Thoracic aorta (tissue), 2 donors: ENCODE measurements at places on chromosomes 4 and X.

GRCh38 chrX:10479508-10479907 is 140.9 kb downstream of the MID1 start:
- H3K4me3 ChIP-seq: no peak overlapping the region
- H3K27me3 ChIP-seq: no peaks in the 10 kb centered on the region
- H3K36me3 ChIP-seq: no peaks in the 10 kb centered on the region
- H3K27ac ChIP-seq: no peak overlapping the region
- DNase-seq: no peak

DNA sequence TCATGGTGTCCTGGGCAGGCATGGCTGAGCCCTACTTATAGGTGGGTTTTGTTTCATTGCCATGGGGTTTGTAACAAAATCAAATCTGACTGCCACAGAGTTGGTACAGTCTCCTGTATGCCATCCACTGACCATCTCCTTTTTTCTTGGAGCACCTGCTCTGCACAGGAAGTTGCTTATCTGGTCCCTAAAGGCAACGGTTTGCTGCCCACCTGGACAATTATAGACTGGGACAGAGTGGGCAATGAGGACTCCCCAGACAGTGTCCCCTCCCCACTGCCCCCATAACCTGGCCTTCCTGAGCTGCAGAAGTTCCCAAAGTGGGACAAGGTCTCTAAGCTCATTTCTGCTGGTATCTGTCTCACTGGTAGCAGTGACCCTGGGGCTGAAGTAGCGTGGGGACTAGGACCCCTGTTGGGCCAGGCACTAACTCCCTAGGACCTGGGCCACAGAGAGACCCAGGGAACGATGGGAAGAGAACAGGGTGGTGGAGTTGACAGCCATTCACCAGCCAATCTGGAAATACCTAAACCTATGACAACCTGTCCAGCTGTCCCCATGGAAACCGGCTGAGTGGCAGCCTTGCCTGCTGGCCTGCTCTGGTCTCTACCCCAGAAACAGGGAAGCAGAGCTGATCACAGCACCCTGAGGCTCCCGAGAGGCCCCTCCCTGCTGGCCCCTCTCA is 64.7 kb downstream of the WFS1 start:
- H3K27me3 ChIP-seq: no peaks in the 10 kb centered on the region
- no peaks in the 10 kb centered on the region for H3K4me1 ChIP-seq
- H3K36me3 ChIP-seq: no peaks in the 10 kb centered on the region
- no peak overlapping the region for H3K4me3 ChIP-seq

DNA sequence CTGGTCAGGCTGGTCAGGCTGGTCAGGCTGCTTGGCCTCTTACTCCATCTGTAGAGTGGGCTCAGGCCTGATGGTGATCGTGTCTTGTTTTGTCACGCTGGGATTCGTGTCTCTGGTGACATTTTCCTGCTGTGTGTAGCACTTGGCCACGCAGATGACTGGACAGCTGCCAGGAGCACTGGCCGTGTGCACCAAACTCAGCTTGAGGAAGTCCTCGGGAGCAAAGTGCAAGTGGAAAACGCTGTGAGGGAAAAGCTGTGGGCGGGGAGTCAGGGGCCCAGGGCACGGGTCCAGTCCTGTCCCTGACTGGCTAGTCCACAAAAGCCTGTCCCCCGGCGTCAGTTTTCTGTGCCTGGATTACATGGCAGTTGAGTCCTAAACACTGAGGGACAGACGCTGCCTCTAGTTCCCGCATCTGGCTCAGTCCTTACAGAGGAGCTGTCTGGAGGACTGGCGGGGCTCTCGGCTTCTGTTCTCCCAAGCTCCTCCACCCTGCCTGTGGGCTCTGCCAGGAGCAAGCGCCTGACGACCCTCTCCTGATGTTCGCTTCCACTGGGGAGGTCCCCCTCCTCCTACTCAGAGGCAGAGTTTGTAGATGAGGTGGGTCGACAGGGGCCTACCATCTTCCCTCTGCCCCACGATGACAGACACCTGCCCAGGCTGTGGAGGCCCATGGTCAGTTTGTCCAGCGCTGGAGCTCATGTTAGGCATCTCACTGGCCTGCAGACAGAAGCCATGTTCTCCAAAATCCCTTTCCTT is 35.9 kb upstream of the GRPEL1 start:
- peak overlapping the region; percentile 82 for H3K4me3 ChIP-seq
- peak overlapping the region; percentile 78 for H3K27ac ChIP-seq
- no peaks in the 10 kb centered on the region for H3K36me3 ChIP-seq
- no peaks in the 10 kb centered on the region for H3K27me3 ChIP-seq
- H3K4me1 ChIP-seq: peaks cover 21% of the 10 kb centered on the region

DNA sequence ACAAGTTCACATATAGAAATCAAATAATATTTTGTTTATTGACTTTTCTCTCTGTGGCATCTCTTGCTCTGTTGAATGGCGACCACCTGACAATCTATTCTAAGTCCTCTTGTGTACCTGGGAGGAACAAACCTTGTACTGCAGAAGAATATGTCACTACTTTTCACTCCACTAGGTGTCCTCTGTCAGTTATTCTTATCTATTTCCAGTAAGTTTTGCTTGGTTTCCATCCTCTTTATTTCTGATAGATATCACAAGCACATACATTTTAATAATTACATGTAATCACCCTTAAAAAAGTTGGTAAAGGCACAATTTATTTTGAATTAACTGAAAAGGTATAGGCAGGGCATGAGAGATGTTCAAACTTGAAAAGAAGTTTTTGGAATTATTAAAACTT is 238.4 kb downstream of the SNCA start:
- no peak overlapping the region for H3K4me3 ChIP-seq
- H3K36me3 ChIP-seq: no peaks in the 10 kb centered on the region
- no peaks in the 10 kb centered on the region for H3K27me3 ChIP-seq
- no peak for DNase-seq

DNA sequence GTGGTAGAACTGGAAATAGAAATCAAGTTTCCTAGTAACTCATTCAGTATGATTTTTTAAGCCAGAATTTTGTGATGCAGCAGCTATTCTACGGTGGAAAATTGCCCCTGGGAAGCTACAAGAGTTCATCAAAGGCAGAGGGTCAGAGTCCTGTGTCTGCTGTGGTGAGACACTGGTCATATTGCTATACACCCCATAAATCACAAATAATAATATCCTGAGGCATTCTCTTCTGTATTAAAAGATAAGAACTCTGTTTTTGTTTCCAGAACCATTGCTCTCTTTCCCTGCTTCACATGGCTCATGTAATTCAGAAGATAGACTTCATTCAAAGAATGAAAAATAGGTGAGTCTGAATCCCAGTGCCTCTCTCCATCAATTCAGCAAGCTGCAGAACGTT is 188.8 kb upstream of the NOCT start:
- no peaks in the 10 kb centered on the region for H3K27me3 ChIP-seq
- no peak overlapping the region for H3K4me3 ChIP-seq
- no peak for DNase-seq
- H3K36me3 ChIP-seq: no peaks in the 10 kb centered on the region
- no peak overlapping the region for H3K27ac ChIP-seq

GRCh38 chr4:65437102-65437501 is 233.2 kb downstream of the EPHA5 start:
- no peak overlapping the region for H3K27ac ChIP-seq
- H3K4me1 ChIP-seq: no peaks in the 10 kb centered on the region
- H3K27me3 ChIP-seq: no peaks in the 10 kb centered on the region
- no peak overlapping the region for H3K4me3 ChIP-seq
- no peak for DNase-seq

DNA sequence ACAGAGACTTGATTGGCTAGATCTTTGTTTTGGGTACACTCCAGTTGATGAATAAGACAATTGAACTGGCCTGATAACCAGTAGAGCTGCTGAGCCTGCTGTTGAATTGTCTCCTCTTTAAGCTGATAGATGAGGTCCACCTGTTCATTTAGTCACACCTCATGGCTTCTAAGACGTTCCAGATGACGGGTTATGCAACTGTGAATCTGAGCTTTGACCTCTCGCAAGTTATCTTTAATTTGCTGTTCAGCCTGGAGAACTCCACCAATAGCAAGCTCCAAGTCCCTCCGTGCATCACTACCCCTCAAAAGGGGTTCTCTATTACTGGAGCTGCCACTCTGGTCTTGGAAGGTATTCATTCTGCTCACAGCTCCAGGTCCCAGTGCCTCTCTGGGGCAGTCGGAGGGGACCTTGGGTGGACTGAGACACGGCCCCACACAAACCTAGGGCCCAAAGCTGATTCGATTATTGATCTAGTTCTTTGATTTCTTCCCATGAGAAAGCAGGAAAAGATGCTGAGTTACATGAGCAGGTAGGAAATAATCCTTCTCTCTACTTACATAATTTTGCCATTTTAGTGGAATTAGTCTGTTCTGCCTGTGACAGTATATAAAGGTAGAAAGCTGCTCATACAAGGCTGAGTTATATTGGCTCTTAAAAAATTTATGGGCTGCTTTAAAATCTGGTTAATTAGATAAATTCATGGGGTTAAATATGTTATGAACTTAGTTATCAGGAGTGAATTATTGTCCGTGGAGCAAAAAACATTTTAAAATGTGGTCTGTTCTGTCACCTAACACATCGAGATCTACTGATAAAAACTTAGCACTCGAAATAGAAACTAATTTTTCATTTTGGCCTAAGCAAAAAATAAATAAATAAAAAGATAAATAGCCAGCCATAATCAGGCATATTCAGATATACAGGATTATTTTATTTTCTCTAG is 6.8 kb downstream of the MMAA start:
- H3K4me3 ChIP-seq: no peak overlapping the region
- H3K27ac ChIP-seq: no peak overlapping the region
- H3K27me3 ChIP-seq: no peaks in the 10 kb centered on the region
- no peaks in the 10 kb centered on the region for H3K36me3 ChIP-seq
- DNase-seq: no peak

GRCh38 chr4:146521541-146522097 is at the start of gene SLC10A7:
Gene SLC10A7, minus strand, starts transcription at chr4:146521940. Its CDS starts 223 bp downstream, at chr4:146521717.
- H3K36me3 ChIP-seq: no peaks in the 10 kb centered on the region
- peak within 1 kb of the TSS; percentile 77 for H3K27ac ChIP-seq
- H3K4me1 ChIP-seq: peaks cover 20% of the 10 kb centered on the region
- no peak for DNase-seq

- no peaks in the 10 kb centered on the region for H3K36me3 ChIP-seq
- no peak overlapping the region for H3K27ac ChIP-seq
- H3K4me3 ChIP-seq: no peak overlapping the region
- H3K27me3 ChIP-seq: no peaks in the 10 kb centered on the region
Observed at GRCh38 chr4:141158219-141158618, 24.9 kb upstream of the RNF150 start.

GRCh38 chr4:147981305-147981704 is 249.4 kb downstream of the ARHGAP10 start:
- H3K27ac ChIP-seq: no peak overlapping the region
- no peak for DNase-seq
- H3K36me3 ChIP-seq: no peaks in the 10 kb centered on the region
- H3K27me3 ChIP-seq: no peaks in the 10 kb centered on the region
- H3K4me3 ChIP-seq: no peak overlapping the region
- H3K4me1 ChIP-seq: peaks cover 19% of the 10 kb centered on the region

- peaks cover 3% of the 10 kb centered on the region for H3K4me1 ChIP-seq
- no peak overlapping the region for H3K27ac ChIP-seq
- H3K4me3 ChIP-seq: no peak overlapping the region
- DNase-seq: no peak
- H3K27me3 ChIP-seq: no peaks in the 10 kb centered on the region
Observed at GRCh38 chr4:14025111-14025510, 397.6 kb upstream of the BOD1L1 start.

DNA sequence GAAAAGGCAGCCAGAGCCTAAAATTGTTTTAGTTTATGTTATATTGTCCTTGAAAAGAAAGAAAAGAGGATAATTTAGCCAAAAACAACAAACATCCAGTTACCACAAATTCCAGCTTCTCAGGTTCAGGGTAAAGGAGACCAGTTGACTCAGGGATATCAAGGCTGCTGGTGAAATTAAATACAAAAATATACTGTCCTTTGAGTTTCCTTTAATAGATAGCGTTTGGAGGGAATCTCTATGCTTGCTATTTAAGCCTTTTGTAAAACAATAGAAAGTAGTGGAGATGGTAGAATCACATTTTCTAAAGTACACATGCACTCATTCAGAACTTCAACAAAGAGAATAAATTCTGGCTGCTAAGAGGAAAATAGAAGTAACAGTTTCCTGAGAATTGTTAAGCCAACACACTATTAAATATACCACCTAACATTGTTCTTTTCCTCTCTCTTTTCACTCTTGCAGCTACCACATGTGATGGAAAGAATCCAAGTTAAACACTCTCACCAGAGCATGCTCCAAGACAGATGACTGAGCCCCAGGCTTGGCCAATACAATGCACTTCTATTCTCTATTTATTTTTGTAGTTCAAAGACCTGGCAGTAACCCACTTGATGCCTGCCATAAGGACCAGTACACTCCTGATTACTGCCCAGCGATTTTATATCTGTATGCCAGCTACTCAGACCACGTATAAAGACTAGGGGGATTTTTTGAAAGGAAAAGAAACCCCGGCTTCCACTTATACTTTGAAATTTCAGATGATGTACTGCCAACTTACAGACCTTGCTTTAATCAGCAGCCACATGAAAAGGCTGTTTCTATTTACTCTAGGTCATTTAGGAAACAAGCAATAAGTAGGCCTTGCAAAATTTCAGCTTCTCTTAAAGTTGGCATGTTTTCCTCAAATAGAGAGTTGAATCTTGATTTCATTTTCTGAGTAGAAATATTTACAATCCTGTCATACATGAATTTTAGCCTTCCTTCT is 756.9 kb downstream of the FAT4 start:
- DNase-seq: no peak
- no peak overlapping the region for H3K4me3 ChIP-seq
- H3K27me3 ChIP-seq: no peaks in the 10 kb centered on the region
- peak overlapping the region; percentile 31 for H3K27ac ChIP-seq
- H3K4me1 ChIP-seq: peaks cover 16% of the 10 kb centered on the region

- DNase-seq: no peak
- no peak overlapping the region for H3K4me3 ChIP-seq
- H3K4me1 ChIP-seq: no peaks in the 10 kb centered on the region
- no peaks in the 10 kb centered on the region for H3K36me3 ChIP-seq
- no peak overlapping the region for H3K27ac ChIP-seq
- H3K27me3 ChIP-seq: no peaks in the 10 kb centered on the region
Observed at GRCh38 chr4:175297965-175298565, 379.9 kb downstream of the ADAM29 start.

- H3K27me3 ChIP-seq: no peaks in the 10 kb centered on the region
- no peaks in the 10 kb centered on the region for H3K36me3 ChIP-seq
- DNase-seq: no peak
- H3K4me1 ChIP-seq: no peaks in the 10 kb centered on the region
Observed at GRCh38 chr4:131091896-131092295, 1995.9 kb downstream of the C4orf33 start.

DNA sequence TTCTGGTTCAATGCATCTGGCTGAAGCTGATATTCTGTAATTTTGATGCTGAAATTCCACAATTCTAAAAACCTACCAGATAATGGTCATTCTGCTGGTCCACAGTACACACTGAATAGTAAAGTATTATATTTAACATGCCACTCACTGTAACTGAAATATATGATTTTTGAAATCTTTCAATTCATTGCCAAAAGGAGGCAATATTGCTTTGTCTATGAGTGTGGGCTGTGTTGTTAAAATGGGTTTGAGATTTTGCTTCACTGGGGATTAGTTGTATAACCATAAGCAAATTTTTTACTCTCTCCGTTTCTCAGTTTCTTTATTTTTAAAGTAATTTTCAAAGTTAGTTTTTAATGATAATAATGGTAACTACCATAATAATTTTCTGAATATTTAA is 1404.1 kb upstream of the IGFBP7 start:
- DNase-seq: no peak
- H3K4me1 ChIP-seq: no peaks in the 10 kb centered on the region
- H3K36me3 ChIP-seq: no peaks in the 10 kb centered on the region
- no peaks in the 10 kb centered on the region for H3K27me3 ChIP-seq
